COLO829 (cell line): ENCODE measurements at places on chromosomes 3 and 15.

DNA sequence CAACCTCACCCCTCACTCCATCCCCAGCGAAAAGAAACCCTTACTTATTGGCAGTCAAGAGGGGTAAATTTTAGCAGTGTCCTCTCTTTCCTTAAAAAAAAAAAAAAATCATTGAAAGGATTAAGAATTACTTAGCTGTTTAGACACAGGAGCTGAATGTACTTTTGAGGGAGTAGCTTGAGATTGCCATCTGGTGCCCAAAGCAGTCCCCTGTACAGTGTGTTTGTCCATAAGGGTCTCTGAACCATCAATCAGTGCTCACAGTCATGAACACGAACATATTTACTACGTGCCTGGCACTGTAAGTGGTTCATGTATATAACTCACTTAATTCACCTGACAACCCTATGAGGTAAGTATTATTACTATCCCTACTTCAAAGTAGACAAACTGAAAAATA, 463.5 kb downstream of the RAP2B start:
- no peak for DNase-seq

DNA sequence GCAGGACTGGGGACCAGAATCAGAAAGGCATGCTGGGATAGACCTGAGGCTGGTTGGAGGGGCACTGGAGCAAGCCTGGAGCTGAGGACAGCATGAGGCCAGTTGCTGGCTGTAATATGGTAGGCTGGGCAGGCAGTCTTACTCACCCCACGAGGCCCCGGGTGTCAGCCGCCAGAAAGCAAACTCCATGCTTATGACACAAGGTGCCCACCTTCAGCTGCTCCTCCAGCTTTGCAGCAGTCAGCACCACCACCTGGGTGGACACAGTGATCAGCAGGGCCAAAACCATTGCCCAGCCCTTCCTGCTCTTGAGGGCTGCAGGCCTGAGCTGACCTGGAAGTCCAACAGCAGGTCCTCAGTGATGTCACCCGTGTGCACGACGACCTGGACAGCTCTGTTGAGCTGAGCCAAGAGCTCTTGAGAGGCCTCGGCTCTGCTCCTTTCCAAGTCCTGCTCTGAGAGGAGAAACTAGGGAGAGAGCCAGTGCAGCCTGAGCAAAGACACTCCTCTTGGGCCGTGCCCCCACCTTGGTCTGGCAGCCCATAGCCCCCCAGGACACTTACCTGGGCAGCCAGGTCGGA, 747 bp downstream of the UBA7 start:
- no peak for DNase-seq

DNA sequence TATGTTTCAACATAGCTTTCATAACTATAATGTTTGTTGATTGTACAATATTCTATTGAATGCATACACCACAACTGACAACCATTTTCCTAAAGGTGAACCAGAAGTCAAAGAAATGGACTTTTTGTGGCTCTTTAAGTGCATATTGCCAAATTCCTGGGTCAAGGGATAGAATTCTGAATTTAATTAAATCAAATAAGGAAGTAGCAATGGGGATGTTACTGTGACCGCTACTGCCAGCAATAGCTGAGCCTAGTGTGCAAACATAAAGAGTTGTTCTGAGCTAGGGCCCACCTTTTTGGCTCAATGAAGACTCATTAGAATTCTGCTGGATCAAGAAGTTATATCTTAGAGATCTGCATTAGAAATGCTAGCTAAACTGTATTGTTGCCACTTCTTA, 17.3 kb upstream of the KBTBD8 start:
- DNase-seq: no peak

GRCh38 chr3:150079029-150079739, 108.5 kb upstream of the PFN2 start:
- no peak for DNase-seq

GRCh38 chr15:96460106-96460505, 129.6 kb downstream of the NR2F2 start:
- no peak for DNase-seq
